ENCODE measurements at places on chromosomes 3 and 15. TPM values are rescaled to one million over a fixed set of nuclear protein-coding genes. Genes with fewer than 3 reads are reported as not detected.
A peak's percentile ranks its signal among the peaks of the same experiment; 100 is the strongest.

DNA sequence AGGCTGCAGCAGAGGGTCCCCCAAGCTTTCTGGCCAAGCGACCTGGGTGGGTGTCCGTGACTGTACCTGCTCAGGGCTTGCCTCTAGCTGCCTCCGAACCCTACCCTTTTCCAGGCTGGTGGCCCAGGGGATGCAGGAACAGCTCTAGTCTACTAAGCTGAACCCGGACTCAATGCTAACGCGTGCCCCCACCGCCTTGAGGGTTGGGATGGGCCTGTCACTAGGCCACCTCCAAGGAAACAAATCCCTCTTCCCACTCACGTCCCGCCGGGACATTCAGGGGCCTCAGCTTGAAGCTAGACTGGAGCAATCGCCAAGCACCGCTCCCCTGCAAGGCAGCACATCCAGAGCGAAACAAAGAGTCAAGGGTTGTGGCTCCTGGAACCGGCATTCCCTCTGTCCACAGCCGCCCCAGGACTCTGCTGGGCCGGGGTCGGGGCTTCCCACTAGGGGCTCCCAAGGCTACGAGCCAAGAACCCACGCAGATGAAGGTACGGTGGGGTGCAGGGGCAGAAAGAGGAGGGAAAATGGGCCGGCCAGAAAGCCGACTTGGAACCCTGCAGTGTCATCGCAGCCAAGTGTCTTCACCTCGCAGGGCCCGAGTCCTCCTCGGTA lies 2.9 kb downstream of the FBXL22 start:
- H3K27ac ChIP-seq: peak overlapping the region; percentile 90
- peaks cover 44% of the 10 kb centered on the region for H3K4me1 ChIP-seq
- peak overlapping the region; percentile 90 for H3K4me3 ChIP-seq
- peak; percentile 43 for DNase-seq

DNA sequence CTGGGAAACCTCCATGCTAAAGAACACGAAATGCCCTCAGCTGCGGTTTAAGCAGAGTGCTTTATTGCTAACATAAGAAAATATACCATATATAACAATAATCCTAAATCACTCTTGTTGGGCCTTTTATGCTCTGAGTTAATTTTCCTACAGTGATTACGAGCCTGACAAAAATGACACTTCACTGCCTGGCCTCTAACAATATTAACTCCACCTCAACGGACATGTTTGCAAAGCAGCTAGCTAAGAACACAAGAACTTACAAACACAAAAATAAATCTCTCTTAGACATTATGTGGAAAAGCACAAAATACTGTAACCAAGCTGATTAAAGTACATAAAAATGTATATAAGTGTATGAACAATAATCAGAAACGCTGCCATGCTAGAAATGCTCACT lies 40.7 kb downstream of the DLG1 start:
- peaks cover 70% of the 10 kb centered on the region for H3K4me1 ChIP-seq

GRCh38 chr15:90348456-90348855 lies 3.6 kb upstream of the ZNF774 start:
- no peaks in the 10 kb centered on the region for H3K4me1 ChIP-seq
- H3K4me3 ChIP-seq: no peak overlapping the region
- no peak for DNase-seq

DNA sequence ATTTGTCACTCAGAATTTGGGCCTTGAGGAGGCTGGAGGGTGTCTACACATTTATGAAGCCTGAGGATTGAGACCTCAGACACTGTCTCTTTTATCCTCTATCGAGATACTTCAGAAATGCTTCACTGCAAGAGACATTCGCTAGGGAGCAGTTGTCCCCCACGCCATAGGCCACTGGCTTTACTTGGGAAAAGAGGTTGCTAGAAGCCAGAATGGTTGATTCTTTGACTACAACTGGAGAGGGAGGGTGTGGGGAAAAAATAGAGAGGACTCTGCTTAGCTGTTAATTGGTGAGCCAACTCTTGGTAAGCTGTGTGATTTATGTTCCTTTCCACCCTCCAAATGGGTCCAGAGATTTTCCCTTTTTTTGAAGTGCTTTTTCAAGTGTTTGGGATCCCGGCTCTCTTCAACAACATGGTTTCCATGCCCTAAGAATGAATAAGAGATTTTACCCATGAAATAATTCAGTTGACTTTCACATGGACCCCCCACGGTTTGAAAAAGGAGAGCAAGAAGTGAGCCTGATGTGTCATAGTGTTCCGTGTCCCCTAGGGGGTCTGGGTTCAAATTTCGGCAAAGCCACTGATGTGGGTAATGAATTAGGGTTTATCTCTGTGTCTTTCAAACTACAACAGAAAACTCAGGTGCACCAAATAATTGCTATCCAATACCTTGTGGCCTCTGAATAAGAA lies 2.7 kb downstream of the BOC start:
- no peaks in the 10 kb centered on the region for H3K4me1 ChIP-seq
- H3K27me3 ChIP-seq: peaks cover 51% of the 10 kb centered on the region

TMEM158 gene
- 6.5 TPM for total RNA-seq

GRCh38 chr3:30548600-30548999 lies 57.8 kb upstream of the TGFBR2 start:
- no peaks in the 10 kb centered on the region for H3K27me3 ChIP-seq
- no peaks in the 10 kb centered on the region for H3K4me1 ChIP-seq
- no peaks in the 10 kb centered on the region for H3K36me3 ChIP-seq

SCAMP5 gene
- 0.23 TPM for total RNA-seq

DNA sequence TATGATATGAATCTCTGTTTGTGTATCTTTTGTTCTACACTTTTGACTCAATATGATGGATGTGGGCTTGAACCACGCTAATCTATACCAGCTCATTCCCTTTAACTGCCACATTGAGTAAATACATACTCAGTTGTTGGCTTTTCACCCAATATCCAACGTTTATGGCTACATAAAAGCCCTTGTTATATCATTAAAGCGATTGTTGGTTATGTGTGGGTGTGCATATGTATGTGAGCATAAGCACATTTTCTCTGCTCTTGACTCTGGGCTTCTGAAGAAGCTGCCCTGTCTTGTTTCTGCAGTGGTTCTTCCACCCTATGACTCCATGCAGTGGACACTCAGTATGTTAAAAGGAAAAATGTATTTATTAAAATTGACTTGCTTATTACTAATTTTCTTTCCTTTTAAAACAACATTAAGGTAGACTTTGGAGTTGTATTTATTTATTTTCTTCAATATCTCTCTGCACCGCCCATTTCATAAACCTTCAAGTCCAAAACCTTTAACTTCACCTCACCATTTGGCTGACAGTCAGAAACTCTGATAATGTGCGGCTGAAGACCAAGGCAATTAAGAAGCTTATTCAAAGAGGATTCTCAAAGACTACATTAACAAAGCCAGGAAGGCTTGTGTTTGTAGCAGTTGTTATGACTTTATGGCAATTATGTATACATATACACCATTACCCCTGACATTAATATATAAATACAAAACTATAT lies 156.1 kb downstream of the THRB start:
- H3K4me3 ChIP-seq: no peak overlapping the region
- no peaks in the 10 kb centered on the region for H3K27me3 ChIP-seq
- H3K27ac ChIP-seq: no peak overlapping the region
- H3K4me1 ChIP-seq: peaks cover 18% of the 10 kb centered on the region
- no peaks in the 10 kb centered on the region for H3K36me3 ChIP-seq
- DNase-seq: no peak

DNA sequence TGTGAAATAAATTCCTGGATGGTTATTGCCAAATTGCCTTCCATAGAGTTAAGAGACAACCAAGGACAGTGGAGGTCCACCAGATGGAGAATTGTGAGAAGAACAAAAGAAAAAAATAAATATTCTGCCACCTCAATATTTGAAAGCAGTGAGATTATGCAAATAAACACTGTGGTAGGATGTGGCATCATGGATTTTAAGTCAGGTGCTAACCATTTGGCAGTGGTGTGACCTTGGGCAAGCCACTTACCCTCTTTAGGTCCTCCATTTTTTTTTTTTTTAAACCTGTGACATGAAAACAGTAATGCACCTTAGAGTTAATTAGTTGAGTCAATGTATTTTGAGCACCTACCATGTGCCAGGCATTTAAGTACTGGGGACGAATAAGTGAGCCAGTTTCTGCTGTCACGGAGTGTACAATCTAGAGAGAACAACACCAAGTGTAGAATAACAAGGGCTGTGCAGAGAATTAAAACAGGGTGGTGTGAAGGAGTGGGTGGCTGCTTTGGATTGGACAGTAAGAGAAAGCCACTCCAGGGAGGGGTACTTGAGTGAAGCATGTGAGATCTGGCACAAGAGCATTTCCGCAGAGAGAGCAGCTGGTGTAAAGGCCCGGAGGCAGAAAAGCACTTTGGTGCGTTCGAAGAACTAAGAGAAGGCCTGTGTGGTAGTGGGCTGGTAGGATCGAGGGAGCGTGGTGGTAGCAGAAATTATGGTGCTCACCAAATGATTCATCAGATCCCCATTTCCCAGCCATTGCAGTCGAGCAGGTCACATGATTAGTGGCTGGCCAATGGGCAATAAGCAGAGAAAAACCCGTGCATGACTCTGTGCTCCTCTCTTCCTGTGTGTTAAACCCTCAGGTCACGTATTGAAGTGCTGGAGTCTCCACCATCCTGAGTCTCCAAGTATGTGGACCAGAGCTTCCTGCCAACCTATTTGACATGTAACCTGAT lies 39.2 kb downstream of the CCK start:
- no peak overlapping the region for H3K4me3 ChIP-seq
- H3K36me3 ChIP-seq: peaks cover 19% of the 10 kb centered on the region
- no peaks in the 10 kb centered on the region for H3K27me3 ChIP-seq

DNA sequence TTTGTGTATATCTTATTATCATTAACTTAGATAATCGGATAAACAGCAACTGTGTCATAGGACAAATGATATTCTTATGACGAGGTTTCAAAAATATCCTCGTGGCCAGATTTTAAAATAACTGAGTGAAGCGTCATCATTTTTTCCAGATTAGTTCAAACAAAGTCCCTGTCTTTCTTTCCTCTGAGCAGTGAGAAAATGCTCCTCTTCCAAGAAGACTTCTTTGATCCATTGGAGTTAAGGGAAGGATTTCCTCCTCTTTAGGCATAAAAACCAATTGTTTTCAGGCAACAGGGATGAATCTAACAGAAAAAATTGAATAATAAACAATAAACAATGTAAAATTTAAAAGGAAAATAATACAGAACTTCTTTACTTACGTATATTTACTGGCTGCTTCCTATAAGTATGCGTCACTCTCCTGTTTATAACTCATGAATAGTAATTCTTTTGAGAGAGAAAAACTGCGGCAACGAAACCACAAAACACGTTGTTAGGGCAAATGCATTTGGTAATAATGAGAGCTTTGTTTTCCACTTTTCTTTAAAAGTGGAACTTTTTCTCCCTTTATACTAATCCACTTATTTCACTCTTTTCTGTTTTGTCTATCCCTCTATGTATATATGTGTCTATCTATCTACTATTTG lies 419.4 kb upstream of the ONECUT1 start:
- no peak overlapping the region for H3K4me3 ChIP-seq
- no peaks in the 10 kb centered on the region for H3K27me3 ChIP-seq
- no peak for DNase-seq
- H3K4me1 ChIP-seq: peaks cover 5% of the 10 kb centered on the region
- no peak overlapping the region for H3K27ac ChIP-seq

LRRK1 gene
- 5.8 TPM for total RNA-seq

COL6A5 gene
- total RNA-seq: not detected

- no peak overlapping the region for H3K27ac ChIP-seq
- no peaks in the 10 kb centered on the region for H3K27me3 ChIP-seq
- no peak overlapping the region for H3K4me3 ChIP-seq
- no peaks in the 10 kb centered on the region for H3K36me3 ChIP-seq
Measured at GRCh38 chr15:74406992-74407705, 26.6 kb downstream of the SEMA7A start.

GRCh38 chr3:128455116-128455515 lies 11.6 kb downstream of the DNAJB8 start:
- H3K27ac ChIP-seq: no peak overlapping the region
- H3K27me3 ChIP-seq: no peaks in the 10 kb centered on the region
- H3K4me3 ChIP-seq: no peak overlapping the region
- no peaks in the 10 kb centered on the region for H3K4me1 ChIP-seq

GRAMD2A gene
- total RNA-seq: not detected

PLA2G4E gene
- total RNA-seq: 0.34 TPM

DNA sequence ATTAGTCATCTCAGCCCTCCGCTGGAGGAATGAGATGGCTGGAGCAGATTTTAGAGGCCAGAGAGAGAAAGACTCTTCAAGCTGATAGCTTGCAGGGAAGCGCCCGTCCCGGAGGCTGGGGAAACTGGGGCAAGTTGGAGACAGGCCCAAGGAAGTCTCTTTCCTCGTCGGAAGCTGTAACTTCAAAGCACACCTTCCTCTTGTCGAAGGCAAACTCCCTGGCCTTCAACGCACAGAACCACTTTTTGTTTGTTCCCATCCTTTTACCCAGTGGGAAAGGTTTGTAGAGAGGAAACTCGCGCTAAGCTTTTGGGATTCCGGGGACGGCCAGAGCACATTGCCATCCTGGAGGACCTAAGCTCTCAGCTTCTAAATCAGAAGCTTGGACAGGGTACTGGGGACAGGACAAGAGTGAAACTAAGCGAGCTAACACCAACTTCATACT lies 900 bp upstream of the EOMES start:
- H3K4me3 ChIP-seq: peak overlapping the region; percentile 47
- H3K27ac ChIP-seq: no peak overlapping the region
- H3K4me1 ChIP-seq: peaks cover 19% of the 10 kb centered on the region
- H3K36me3 ChIP-seq: no peaks in the 10 kb centered on the region
- peaks cover 100% of the 10 kb centered on the region for H3K27me3 ChIP-seq
